ENCODE measurements at places on chromosomes 13 and 19.

GRCh38 chr13:66532146-66532545 is 698.0 kb downstream of the PCDH9 start:
- DNase-seq: no peak

DNA sequence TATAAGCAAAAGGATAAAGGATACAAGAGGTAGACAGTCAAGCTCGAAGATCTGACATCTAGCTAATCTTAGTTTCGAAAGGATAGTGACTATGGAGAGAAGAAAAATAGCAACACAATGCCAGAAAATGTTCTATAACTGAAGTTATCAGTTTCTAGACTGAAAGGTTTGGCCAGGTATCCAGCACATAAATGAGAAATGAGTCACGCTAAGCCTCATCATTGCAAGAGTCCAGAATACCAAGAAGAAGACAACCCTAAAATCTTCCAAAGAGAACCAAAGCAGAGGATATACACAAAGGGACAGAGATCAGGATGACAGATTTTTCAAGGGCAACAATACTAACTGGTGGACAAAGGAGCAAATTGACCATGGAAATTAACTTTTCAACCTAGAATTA is 237.0 kb downstream of the POSTN start:
- no peak for DNase-seq

DNA sequence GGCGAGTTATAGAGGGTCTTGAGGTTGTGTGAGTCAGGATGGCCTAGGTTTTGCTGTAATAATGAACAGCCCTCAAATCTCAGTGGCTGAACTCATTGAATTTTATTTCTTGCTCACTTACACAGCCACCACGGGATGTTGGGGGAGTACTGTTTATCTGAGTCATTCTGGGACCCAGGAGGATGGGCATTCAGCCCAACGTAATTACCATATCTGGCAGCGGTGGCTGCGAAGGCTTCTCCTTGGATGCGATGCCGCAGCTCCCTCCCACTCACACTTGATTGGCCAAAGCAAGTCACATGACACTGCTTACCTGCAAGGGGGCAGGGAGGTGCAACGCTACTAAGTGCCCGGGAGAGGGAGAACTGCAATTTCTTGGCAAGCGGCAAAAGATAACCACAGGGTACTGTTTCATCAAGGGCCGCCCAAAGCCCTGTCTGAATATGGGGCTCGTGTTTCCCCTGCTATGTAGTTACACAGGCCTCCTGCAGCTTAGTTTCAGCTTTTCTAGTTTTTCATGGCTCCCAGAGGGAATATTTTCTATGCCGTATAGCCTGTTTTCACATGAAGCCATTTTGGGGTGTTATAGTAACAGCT is 19.9 kb downstream of the ZSWIM9 start:
- DNase-seq: peak; percentile 14

DNA sequence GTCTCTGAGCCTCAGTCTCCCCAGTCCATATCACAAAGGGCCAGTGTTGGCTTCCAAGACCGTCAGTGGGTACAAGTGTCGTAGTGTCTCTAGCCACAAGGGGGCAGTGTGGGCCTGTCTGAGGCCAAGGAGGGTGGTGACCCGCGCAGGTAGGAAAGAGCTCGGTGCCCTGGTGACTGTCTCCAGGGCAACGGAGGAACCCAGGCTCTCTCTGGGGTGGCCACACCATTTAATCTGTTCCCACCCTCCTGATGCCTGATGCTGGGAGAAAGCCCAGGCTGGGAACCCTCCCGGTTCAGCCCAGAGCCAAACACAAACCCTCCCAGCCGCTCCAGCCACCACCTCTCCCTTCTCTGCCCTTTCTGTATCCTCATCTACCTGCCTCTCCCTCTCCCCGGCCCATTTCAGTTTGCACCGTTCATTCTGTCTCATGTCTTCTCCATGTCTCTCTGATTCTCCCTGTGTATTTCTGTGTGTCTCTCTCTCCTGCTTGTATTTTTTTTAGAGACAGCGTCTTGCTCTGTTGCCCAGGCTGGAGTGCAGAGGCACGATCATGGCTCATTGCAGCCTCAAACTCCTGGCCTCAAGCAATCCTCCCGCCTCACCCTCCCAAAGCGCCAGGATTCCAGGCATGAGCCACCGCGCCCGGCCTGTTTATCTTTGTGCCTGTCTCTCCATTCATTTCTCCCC is 17.5 kb upstream of the MEIS3 start:
- peak; percentile 79 for DNase-seq

GRCh38 chr13:52644108-52644507 is 1.9 kb downstream of the HNRNPA1L2 start:
- DNase-seq: no peak

GRCh38 chr13:76632401-76633044 is 253.7 kb downstream of the KCTD12 start:
- DNase-seq: no peak

GRCh38 chr19:35348911-35349611 is 1.4 kb downstream of the FFAR1 start:
- no peak for DNase-seq

- DNase-seq: no peak
Measured at GRCh38 chr13:21106089-21106488, 44.7 kb upstream of the LATS2 start.

DNA sequence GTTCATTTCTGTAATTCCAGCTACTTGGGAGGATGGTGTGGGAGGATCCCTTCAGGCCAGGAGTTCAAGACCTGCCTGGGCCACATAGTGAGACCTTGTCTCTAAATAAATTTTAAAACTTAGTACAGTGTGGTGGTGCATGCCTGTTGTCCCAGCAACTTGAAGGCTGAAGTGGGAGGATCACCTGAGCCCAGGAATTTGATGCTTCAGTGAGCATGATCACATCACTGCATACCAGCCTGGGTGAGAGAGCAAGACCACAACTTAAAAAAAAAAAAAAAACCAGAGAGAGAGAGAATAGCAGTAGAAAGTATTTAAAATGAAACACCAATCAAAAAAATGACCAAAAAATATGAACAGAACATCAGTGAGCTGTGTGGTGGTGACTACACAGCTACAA is 7.1 kb upstream of the ZNF823 start:
- no peak for DNase-seq

DNA sequence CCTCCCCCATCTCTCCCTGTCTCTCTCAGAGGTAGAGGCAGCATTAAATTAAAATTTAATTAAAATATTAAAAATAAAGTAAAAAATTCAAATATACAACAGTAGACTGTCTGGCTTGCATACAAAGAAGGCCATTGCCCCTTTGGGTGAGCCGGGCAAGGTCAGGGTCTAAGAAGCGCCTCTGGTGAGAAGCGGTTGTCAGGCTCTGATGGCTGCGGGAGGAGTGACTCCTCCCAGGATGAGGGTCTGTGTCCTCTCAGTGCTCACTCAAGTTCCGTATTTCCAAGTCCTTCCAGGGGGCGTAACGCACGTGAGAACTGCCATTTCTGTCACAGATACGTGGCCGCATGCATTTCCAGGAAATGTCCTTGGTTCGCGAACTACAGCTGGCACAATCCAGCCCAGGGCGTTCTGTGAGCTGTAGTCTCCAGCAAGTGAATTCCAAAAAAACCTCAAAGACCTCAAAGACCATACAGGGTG is 737 bp upstream of the ZNF181 start:
- no peak for DNase-seq

DNA sequence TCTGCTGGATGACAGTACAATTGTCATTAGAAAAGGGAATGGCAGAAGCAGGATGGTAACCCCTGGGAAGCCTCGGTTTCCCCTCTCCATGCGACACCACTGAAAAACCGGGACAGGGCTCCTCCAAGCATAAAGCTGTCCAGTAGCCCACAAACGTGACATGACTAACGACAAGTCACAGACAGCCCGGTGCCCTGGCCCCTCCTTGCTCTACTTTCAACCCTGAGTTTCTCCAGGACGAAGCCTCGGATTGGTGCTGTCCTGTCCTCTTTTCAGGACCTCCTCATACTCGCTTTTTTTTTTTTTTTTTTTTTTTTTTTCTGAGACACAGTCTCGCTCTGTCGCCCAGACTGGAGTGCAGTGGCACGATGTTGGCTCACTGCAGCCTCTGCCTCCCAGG is 16.3 kb downstream of the DPP9 start:
- DNase-seq: no peak

- DNase-seq: no peak
Measured at GRCh38 chr13:78659732-78660494, 958 bp upstream of the OBI1 start.

Measured in activated CD8-positive, alpha-beta memory T cell treated with anti-CD3 and anti-CD28 coated beads for 1 hour (primary cell).